ENCODE measurements at places on chromosomes 4 and X.
A peak's percentile ranks its signal among the peaks of the same experiment; 100 is the strongest.

- DNase-seq = no peak
Observed at GRCh38 chrX:72313707-72314641, 8.3 kb upstream of the CITED1 start.

DNA sequence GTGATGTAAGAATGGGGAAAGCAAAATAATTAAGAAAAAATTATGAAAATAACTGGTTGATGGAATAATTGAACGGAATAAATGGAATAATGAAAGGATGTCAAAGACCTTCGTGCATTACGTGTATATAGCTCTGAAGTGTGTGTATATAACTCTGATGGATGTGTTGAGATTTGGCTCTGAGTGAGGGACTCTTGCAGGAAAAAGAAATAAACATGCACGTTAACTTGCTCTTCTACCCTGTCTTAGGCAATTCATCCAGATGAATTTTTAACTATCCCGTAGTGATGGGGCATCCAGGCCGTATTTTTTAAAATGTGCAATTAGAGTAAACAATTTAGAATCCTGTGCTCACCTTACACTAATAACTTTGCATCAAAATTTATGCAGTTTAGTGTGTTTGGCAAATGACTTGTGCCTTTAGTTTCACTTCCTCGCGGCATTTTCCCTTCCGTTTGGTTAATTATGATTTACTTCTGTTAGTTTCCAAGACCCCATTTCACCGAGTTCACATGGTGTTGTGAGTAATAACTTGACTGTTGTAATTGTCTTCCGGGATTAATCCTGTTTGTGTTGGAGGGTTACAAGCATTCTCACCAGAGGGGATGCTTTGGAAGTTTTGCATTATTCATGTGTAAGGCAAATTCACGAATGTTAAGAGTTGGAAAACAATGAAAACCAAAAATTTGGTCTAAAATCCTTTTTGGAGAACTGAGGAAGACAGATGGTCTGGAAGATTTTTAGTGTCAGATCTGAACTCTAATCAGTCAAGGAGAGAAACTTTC lies 256.5 kb upstream of the FAT1 start:
- DNase-seq = no peak

DNA sequence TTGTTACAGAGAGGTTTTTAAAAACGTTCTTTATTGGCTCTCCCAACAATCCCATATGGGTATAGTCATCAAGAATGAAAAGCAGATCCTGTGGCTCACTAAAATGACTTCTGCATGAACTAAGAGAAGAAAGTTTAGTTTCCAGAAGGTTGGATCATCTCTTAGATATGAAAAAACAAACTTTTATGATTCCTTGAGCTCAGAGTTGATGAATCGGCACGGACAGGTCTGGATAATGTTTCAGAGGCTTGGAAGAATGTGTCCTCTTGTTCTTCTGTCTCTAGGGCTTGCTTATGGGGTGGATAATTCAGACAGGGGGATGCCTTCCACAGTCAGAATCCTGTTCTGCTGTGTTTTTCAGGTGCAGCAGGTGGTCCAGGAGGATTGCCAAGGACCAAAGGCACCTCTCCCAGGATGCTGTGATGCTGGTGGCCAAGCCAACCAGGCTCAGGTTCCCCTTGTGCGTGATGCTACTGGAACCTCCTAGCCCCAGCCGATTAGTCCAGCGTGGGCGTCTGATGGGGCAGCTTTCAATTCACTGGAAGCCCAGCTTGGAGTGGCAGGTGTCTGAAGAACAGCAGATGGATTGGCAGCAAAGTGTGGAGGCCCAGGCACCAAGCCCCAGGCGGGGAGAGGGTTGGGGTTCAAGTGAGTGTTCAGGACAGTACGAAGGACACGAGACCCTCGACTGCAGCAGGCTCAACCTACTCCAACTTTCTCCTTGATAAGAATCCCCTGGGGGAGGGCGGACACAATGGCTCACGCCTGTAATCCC lies 30.3 kb downstream of the CCKAR start:
- DNase-seq = no peak

DNA sequence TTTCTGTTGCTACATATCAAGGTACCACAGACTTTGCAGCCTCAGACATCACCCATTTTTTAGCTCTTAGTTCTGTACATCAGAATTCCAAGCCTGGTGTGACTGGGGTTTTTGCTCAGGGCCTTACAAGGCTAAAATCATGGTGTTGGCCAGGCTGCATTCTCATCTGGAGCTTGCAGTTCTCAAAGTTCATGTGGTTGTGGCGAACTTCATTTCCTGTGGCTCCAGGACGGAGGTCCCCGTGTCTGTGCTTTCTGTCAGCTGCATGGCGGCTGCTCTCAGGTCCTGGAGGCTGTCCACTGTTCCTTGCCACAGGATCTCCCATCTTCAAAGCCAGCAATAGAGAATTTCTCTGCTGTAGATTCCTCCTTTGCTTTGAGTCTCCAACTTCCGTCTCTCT lies 157.4 kb downstream of the STIM2 start:
- DNase-seq = no peak

- DNase-seq = no peak
Observed at GRCh38 chr4:140719686-140720085, 36.5 kb downstream of the TBC1D9 start.

DNA sequence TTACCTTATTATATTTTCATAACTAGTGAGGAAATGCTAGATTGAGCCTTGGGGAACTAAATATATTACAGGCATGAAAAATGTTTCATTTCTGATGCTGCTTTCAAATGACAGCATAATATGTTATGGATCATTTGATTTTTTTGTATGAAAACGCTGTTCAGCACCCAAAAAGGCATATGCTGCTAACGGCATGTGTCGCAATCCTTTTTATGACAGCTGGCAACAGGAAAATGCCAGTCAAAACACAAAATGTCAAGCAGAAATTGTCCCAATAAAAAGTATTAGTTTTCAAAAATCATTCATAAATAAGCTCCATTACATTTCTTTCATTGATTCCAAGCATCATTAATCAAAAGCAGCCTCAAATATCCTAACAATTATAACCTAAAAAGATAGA lies 1244.5 kb downstream of the PCDH7 start:
- no peak for DNase-seq

DNA sequence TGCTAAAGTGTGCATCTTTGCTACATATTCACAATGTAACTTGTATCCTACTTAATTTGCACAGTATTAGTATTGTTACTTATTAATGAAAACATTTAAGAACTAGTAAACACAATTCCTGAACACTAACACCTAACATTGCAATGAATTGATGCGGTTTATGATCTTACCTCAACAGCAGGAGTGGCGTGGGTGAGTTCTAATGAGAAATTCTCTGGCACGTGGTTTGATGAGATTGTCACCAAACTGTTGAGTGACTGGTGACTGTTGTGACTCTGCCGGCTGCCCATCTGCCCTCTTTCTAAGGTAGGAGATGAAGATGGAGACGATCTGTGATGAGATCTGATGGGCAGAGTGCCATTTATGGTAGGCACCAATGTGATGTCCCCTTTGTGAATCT lies 2.9 kb downstream of the PCDH18 start:
- no peak for DNase-seq

- DNase-seq = no peak
Observed at GRCh38 chr4:101972791-101973190, 182.3 kb downstream of the BANK1 start.

GRCh38 chrX:153525451-153525850 lies 8.0 kb downstream of the ATP2B3 start:
- DNase-seq = no peak

GRCh38 chr4:173698557-173699262 lies 168.7 kb upstream of the HAND2 start:
- no peak for DNase-seq

GRCh38 chr4:186514271-186514950 lies 41.0 kb downstream of the MTNR1A start:
- no peak for DNase-seq

DNA sequence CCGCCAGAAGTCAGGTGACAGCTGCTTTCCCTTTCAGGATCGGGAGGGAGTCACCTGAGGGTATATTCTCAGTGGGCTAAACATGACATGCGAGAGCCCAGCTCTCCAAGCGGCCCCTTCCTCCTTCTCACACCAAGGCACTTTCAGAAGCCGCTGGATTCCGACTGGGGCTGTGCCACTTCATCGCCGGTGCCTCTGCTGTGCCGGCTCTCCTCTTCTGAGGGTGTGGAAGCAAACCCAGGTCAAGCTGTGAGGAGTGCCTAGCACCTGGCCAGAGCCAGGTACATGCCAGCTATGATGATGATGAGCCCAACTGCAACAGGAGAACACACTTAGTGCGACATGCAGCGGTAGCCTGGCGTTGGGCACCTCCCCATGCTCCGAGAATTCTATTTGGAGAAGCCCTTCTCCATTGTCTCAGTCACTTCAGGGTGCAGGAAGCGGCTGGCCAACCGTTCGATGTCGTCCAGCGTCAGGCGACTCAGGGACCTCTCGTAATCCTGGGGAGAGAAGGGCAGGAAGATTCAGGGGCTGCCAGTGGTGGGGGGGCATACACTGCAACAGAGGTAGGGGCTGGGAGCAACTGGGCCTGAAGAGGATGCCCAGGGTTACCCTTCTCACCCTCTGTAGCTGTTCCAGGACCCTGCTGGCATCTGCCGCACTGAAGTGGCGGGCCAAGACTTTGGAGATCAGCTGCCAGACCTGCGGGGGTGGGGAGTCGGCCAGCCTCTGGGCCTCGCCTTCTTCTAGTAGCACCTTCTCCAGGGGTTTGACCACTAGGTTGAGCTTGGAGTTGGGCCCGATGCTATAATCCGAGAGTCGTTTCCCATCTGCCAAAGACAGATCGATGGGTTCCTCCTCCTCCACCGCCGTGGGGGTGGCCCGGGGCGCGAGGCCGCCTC lies 1.0 kb downstream of the UBL4A start:
- DNase-seq = no peak

DNA sequence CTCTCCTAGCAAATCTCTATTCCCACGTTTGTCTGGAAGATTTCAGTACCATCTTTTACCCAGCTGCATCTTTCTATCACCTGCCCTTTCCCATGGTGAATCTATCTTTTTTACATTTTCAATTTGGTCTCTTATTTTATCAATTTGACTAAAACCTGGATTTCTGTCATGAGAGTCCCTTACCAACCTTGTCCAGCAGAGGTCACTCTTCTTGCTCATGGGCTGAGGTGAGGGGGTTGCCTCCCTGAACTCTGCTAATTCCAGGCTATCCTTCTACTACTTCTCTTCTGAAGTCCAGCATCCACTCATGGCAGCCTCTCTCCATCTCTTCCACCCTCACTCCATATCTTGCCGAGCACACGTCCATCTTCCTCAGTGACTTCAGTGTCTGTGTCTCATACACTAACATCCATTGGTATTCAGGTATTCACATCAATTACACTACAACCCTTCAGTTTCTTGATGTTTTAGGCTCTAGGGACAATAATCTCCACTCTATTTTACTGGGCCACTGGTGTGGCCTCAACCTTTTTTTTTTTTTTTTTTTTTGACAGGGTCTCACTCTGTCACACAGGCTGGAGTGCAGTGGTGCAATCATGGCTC lies 17.8 kb upstream of the ZNF827 start:
- no peak for DNase-seq

DNA sequence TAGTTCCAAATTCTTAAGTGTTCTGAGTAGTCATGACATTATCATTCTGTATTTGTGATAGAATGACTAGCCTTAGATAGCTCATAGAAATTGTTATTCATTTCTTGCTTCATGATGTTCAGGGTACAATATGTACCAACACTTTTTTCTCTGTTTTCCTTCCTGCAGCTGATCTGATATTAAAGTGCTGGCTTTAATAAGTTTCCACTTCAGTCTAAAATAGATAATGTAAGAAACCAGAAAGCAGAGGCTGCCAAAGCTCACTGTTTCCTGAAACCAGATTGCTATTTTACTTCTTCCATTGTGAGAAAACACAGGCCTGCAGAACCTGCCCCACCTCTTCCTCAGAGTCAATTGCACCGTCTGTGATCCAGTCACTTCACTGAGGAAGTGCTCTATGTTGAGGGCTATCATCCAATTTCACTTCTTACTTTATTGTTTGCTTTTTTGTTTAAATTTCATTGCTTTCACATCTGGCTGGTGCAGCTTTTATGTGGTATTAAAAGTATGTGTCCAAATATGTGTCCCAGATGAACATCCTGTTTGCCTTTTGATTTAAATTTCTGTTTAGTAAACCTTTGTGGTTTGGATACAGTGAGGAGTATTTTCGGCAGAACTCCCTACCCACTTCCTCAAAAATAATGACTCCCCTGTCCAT lies 652.1 kb downstream of the ANKRD50 start:
- DNase-seq = peak; percentile 23

DNA sequence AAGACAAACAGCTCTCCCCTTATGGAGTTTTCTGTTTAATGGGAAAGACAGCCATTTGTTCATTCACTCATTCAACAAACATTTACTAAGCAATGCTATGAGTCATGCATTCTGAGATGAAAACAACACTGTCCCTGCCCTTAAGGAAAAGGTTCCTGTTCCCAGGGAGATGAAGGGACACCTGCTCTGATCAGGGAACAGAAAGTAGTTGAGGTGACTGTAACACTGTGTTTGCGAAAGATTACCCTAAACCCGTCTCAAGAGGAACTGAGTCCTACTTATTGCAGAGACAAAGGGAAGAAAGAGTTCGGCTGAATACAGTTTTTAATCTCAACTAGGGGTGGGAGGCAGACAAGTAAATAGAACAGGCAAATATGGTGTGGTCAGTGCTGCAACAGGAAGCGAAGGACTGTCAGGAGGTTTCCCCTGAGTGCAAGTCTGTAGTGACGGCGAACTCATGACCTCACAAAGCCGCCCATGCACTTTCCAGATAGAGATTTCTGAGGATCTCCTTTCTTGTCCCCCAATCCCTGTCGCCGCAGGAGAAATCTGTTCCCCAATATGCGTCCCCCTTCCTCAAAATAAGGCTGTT lies 712 bp downstream of the STX18 start:
- DNase-seq = peak; percentile 12

GRCh38 chrX:15319075-15319474 lies 3.6 kb upstream of the ASB11 start:
- DNase-seq = no peak

DNA sequence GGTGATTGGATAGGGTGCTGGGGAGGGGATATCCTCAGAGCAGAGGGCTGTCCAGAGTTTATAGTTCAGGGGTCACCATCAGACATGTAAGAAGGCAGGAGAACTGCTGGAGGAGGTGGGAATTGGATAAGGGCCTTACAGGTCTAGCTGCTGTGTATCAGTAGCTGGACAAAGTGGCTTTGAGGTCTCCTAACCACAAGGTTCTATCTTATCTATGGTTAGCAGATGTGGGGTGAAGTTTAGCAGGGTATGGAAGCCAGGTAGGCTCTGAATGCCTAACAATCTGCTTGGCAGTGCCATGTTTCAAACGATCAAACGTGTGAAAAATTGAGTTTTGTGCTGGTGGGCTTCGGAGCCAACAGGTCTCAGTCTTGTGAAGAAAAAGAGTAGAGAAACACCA lies 32.1 kb upstream of the MAGEA8 start:
- DNase-seq = no peak

- DNase-seq = no peak
Observed at GRCh38 chrX:7170898-7171297, 22.9 kb upstream of the PUDP start.

All from right lung (tissue), 10 donors.